ENCODE measurements at places on chromosomes 6 and 20.

- no peak for DNase-seq
Observed at GRCh38 chr20:58518387-58518786, 3.2 kb upstream of the APCDD1L start.

GRCh38 chr6:28764014-28764723 is 159.6 kb downstream of the TRIM27 start:
- no peak for DNase-seq

DNA sequence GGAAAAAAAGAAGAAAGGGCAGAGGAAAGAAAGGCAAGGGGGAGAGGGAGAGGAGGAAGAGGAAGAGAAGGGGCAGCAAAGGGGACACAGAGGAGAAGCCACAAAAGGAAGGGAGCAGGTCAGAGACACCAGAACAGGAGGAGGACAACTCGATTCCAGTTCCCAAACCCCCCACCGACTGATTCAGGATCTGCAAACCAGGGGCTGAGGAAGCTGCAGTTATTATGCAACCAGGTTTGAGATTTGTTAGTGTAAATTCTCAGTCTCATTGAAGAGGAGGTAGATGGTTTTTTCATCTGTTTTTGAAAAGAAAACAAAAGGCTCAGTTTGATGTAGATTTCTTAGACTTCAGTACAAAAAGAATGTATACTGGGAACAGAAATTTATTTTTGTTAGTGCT is 202.8 kb downstream of the FOXC1 start:
- no peak for DNase-seq

DNA sequence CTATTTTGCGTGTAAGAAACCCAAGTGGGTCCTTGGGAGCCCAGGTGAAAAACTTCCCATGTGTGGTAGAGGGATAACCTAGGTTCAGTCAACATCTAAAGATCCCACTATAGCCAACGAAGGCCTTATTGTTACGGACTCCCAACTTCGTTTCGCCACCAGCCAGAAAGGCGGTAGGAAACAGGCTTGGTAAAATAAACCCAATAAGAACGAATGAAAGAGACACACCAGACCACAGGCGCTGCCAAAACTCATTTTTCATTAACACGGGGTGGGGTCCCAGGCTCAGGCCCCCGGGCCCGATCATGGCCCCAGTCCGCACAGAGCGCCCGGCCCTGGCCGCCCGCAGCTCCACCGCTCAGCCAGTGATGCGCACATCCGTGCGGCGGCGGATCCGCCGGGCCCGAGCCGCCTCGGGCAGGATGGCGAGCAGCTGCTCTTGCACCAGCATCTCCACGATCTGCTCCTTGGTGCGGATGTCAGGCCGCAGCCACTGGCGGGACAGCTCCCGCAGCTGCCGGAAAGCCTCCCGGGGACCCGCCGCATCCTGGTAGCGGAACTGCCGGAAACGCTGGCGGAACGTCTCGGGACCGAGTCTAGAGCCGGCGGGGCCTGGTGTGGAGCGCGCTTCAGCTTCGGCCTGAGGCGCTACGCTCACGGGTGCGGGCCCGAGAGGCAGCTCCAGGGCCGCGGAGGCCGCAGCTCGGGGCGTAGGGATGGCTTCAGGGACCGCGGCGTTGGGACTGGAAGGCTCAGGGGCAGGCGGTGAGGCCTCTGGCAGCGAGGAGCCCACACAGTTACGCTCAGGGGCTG is 709 bp downstream of the SCAND1 start:
- DNase-seq: peak; percentile 33

DNA sequence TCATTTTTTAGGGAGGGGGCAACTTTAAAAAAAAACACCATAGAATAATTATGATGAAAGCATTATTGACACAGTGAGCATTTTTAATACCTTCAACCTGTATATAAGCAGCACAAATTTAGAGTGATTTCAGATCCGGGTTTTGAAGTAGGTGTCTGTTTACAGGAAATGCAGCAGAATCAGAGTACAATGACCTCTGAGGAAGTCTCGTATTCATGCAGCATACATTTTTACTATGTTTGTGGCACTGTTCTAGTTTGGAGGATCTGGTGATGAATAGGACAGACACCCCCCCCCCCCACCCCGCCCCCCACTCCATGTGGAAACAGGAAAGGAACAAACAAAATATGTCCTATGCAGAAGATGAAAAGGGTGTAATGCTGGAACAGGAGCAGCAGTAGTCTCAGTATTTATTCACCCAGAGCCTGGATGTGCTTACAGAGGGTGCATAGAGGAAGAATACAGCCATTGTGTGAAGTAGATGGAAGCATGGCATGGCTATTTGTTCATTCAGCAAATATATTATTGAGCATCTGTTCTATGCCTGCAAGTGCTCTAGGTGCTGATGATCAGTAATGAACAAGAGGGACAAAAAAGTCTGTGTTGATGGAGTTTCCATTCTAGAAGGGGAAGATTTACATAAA is 19.7 kb downstream of the VAPB start:
- peak; percentile 74 for DNase-seq

DNA sequence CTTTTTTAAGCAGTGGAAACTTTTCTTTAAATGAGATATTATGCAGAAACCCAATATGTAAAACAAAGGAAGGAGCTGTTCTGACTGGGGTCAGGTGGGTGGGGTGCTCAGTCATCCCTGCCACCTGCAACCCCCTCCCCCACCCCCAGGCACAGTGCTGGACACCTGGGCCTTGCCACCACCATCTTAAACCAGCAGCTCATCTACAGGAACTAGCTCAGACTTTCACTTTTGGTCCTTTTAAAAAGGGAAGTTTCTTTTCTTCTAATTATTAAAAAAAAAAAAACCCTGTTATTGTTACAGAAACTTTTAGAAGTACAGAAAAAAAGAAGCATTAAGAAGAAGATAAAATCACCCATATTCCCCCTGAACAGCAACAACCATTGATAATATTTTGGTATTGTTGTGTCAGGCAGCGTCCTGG is 37.1 kb downstream of the PPP1R16B start:
- DNase-seq: no peak

DNA sequence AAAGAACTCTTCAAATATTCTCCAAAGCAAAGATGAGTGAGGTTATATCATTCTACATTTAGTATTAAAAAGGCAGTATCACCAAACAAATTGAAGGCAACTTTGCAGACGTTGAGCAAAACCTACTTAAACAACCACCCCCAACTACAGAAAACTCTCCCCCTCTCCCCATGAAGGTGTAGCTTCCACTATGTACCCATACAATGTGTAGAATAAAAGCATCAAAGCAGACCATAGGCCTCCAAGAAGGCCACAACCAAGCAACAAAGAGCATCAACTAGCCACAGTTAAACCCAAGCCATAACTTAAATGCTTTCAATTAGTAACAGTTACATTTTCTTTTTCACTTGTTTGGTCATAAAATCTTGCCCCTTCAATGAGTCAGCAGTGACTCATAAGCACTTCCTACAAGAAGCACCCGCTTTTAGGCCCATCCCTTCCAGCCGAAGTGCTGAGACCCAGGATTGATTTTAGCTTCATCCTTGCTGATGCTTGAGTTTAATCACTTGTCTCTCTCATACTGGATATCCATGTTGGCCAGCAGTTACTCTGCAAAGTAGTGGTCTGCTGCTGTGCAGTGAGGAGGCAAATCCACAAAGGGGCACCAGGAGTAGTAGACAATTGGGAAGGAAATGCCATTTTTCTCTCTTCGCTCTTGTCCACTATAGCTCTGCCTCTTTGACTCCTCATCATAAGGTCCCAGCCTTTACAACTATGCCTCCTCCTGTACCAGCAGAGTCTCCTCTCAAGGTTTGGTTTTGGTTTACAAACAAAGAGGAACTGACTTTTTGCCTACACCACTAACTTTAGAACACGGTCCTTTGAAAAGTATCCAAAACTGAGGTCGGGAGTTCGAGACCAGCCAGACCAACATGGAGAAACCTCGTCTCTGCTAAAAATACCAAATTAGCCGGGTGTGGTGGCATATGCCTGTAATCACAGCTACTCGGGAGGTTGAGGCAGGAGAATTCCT is 8.4 kb upstream of the NUP153 start:
- DNase-seq: no peak

- no peak for DNase-seq
Observed at GRCh38 chr20:62723351-62723750, 14.7 kb downstream of the NTSR1 start.

- DNase-seq: no peak
Observed at GRCh38 chr20:8639112-8639778, 429.6 kb upstream of the PLCB4 start.

GRCh38 chr20:20926222-20926905 is 179.8 kb downstream of the LINC00237 start:
- no peak for DNase-seq

DNA sequence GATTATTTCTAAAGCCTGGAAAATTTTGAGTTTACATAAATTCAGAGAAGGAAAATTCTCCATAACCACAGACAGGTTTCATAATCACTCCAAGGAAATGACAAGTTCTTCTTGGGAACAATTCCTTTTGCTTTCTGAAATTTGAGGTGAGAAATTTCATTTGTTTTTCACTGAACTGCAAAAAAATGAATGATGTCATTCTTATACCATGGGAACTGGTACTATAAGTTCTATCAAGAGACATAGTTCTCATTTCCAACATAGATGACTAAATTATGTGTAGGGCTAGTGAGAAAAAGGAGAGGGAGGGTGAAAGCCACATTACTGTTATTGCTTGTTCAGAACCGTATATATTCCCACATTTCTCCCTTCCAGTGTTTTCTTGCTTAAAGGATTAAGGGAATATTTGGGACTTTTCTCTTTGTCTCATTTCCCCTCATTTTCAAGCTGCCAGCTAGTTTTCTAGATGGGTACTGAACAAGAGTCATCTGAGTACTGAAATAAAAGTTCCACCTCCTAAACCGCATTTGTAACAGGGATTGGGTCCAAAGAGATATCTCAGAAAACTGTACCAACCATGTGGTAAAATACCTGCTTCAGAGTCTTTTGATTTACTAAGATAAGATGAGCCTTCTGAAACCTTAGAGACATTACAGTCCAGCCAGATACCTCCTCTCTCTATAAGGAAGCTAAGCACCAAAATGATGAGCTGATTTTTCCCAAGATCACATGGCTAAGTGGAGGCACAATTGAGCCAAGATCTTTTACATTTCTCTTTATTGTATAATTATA is 144.3 kb upstream of the PRDM1 start:
- DNase-seq: no peak

GRCh38 chr6:18506382-18507017 is 119.3 kb downstream of the RNF144B start:
- no peak for DNase-seq

DNA sequence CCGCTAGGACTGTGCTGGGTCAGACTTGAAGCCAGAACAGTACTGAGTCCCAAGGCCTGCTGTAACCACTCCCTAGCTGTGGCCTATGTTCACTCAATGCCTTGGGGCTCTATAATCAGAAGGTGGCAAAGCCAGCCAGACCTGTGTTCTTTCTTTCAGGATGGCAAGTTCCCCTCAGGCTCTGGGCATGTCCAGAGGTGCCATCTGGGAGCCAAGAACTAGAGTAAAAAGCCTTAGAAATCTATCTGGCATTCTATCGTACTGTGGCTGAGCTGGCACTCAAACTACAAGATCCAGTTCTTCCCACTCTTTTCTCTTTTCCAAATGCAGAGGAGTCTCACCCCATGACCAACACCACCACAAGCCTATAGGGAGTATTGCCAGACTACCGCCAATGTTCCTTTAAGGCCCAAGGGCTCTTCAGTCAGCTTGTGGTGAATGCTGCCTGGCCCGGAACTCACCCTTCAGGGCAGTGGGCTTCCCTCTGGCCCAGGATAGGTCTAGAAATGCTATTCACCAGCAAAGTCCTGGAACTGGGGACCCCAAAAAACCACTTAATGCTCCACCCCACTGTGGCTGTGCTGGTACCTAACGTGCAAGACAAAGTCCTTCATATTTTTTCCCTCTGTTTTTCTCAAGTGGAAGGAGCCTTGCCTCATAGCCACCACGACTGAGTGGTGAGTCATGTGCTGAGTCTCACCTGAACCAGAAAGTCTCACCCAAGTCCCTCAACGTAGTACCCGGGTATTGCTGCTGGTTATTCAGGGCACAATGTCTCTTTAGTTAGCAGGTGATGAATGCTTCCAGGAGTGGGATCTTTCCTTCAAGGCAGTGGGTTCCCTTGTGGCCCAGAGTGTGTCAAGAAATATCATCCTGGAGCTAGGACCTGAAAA is 8.6 kb upstream of the SIRPB2 start:
- no peak for DNase-seq

DNA sequence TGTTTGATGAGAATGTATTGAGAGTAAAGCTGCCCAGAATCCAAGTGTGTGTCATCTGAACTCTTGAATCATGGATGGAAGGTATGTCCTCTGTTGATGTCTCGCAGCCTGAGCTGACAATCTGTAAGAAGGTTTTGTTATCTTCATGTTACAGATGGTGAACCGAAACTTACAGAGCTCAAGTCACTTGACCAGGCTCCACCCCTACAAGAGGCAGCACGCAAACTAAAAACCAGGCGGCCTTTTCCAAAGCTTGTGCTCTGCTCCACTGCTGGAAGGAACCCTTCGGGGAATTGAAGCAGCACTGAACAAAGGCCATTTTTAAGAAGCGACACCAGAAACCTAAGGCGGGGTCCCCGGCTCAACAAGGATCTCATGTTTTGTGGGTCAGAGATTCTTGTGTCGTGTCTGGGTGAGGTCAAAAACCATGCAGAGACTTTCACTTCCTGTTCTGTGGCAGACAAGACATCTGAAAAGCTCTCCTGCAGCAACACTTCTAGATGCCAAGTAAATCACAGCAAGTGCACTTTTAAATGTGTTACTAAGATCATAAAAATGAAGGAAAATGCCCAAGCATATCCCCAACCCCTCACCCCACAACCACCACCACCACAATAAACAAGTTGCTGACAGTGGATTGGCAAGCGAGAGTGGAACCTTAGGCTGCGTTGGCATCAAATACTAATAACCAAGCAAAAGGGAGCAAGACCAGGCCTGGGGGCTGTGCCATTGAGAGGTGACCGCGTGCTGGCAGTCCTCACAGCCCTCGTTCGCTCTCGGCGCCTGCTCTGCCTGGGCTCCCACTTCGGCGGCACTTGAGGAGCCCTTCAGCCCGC is 27.3 kb downstream of the NQO2 start:
- DNase-seq: no peak
